ENCODE measurements at places on chromosomes 16 and 17.

GRCh38 chr16:56350491-56351405 lies 74.6 kb downstream of the AMFR start:
- no peak for DNase-seq

DNA sequence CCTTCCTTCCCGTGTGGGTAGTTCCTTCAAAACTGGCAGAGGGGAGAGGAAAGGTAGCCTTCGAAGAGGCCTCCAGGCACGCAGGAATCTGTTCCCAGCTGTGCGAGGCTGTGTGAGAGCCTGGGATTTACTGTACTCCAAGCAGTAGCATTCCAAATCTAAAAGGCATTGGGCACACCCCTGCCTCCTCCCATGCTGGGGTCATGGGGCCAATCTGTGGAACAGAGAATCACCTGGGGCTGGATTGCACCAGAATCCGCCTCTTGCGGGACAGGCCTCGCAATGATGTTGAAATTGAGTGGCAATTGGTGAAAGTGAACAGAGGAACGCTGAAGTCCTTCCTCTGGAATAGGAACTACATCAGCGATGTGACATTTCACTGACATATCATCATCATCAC lies 72.5 kb upstream of the IRX3 start:
- DNase-seq, result no peak

DNA sequence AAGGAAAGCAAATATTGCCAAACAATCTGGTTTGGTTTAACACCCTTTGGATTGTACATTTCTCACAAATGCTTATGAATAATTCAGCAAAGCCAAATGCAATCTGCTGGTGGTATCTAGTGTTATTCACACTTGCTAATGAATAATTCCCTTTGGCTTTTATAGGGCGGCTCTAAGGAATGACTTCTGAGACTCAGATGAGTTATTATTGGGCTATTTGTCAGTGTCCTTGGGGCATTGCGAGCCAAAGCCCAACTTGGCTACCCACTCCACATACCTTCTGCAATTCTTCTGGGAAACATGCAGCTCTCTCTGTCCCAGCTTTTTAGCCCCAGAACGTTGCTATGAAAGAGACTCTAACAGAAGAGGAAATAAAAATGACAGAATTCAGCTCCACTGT lies 41.1 kb downstream of the FTO start:
- no peak for DNase-seq

DNA sequence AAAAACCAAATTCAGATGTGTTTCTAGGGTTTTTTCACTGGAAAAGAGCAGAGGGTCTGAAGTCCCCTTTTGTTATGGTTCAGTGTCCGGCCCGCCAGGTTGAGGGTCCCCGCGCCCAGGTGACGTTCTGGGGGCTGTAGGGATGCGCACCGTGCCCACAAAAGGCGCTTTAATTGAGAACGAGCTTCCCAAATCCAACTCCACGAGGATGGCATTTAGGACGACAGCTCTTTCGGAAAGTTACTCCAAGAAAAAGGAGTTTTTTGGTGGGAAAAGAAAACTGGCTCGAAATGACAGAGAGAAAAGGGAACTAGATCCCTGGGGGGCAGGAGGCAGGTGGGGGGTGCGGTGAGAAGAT lies 15.9 kb upstream of the ZFHX3 start:
- no peak for DNase-seq

DNA sequence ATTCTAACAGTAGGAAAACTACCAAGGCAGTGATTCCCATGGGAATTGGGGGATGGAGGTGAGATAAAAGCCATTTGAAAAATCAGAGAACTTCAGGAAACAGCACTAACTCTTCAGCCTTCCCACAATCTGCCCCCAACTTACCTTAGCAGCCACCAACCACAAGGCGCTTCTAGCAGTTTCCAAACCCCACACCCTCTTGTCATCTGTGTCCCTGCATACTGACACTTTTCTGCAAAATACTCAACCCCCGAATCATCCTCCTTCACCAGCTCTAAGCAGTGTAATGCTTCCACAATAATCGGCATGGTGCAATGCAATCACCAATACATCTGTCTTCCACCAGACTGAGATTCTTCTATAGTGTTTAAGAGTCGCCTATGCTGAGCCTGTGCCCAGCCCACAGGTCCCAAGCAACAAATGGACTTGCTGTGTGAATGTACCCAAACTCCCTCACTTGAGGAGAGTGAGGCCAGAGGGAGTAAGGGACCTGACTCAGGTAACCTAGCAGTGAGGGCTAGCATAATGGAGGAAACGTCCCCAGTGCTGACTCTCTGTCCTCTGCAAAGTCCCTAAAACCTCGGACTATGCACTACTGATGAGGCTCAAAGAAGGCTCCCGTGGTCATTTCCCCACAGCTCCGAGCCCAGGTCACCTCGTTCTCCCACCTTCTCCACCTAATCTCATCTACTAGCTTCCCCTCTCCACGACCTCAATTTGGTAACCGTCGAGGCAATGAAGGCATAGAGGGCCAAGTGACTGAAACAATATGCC lies 943 bp downstream of the DYNC1LI2 start:
- no peak for DNase-seq
